ENCODE measurements at places on chromosomes 4 and X. TPM values are rescaled to one million over a fixed set of nuclear protein-coding genes. Genes with fewer than 3 reads are reported as not detected.

The CHRNA9 gene
- not detected for total RNA-seq

The ABCG2 gene
- total RNA-seq = 63.3 TPM

The IL1RAPL2 gene
- not detected for total RNA-seq

The CSAG3 gene
- 0.26 TPM for total RNA-seq

The BEX1 gene
- total RNA-seq = not detected

DNA sequence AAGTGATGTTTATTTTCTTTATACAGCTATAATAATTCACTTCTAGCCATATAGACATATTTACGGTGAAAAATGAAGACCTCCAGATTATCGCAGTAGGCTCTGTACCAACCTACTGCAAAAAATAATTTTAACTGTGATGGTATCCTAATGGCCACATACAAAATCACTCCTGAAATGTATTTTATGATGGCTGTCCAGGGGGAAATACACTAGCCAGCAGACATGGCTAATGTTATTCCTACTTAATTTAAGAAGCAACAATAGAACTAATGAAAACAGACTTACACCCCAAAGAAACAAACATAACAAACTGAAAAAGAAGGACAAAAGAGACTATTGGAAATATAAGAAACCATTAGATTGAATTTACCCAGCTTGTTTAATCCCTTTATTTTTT lies 4.6 kb downstream of the NKX6-1 start:
- no peak for DNase-seq

The LAGE3 gene
- 175 TPM for total RNA-seq

GRCh38 chr4:1524761-1525160 lies 118.5 kb upstream of the NKX1-1 start:
- no peak for DNase-seq

GRCh38 chr4:16360694-16361262 lies 134.5 kb upstream of the TAPT1 start:
- DNase-seq = no peak

GRCh38 chr4:181330654-181331201 lies 912.5 kb upstream of the TENM3 start:
- DNase-seq = no peak

The ADH1B gene
- 0.98 TPM for total RNA-seq
